Fibroblast of the aortic adventitia (primary cell): ENCODE measurements at places on chromosomes 1 and 21.
A peak's percentile ranks its signal among the peaks of the same experiment; 100 is the strongest.

DNA sequence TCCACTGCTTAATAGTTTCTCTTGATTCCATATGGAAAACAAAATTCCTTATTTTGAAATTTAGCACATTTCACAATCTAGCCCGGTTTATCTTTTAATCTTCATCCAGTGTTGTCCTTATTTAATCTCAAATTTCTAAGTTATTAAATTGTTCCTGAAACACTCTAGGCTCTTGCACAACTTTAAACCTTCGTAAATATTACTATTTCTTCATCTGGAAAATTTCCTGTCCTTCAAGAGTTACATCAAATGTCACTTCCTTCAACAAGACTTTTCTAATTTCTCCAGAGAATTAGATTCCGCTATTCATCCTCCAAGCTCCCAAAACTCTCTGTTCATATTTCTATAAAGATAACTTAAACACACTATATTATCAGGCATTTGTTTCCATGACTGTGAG, 6.5 kb downstream of the FMO5 start:
- DNase-seq = no peak

GRCh38 chr1:172393354-172393753, 27.1 kb upstream of the C1orf105 start:
- no peak for DNase-seq

- peak; percentile 64 for DNase-seq
These were observed 163.8 kb downstream of the COL24A1 start for GRCh38 chr1:85992791-85993190.

DNA sequence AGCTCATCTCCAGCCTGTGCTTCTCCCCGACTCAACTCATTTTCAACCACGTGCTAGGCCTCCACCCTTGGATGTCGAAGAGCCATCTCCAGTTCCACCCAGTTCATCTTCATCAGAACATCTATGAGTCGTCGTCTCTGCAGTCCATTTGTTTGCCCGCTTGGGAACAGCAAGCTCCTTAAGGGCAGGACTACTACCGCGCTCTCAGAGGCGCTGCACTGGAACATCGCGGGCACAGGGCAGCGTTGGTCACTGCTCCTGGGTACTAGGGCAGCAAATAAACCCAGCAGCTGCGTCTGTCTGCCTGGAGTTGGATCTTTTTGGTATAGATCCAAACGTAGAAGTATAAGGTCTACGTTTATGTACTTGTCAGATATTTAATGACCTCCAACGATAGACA, 478 bp upstream of the PRDM2 start:
- no peak for DNase-seq

DNA sequence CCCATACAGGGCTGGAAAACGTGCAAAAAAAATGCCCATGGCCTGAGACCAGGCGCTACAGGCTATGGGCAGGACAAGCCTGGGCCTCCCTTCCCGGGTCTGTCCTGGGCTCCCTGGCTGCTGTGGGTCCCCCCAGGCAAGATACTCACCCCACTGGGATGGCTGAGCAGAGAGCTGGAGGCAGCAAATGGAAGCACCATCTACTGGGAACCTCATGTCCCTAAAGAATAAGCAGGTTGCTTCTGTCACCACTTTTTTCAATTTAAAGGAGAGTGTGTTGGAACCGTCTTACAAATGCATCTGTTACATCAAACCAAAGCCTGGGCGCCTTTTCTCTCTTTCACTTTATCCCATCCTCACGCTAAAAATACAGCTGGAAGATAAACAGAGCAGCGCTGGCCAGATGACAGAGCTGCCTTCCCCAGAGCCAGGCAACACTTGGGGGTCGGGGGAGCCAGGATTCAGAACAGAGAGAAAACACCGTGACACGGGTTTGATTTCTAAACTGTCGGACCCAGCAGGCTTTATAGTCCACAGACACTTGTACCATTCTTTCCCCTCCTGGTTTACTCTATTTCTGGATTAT, 262.1 kb upstream of the VAMP3 start:
- DNase-seq = no peak

GRCh38 chr1:108557296-108557695, 2.6 kb upstream of the EEIG2 start:
- no peak for DNase-seq

- DNase-seq = no peak
These were observed 110.0 kb upstream of the HOOK1 start for GRCh38 chr1:59704716-59705115.
